ENCODE measurements at places on chromosomes 5 and 9. TPM values are rescaled to one million over a fixed set of nuclear protein-coding genes. Genes with fewer than 3 reads are reported as not detected.

Gene ELOVL7
- 12.6 TPM for total RNA-seq

Gene GCNT1
- total RNA-seq, result 5.5 TPM

Gene ASS1
- total RNA-seq, result 20.9 TPM

Gene TEX48
- total RNA-seq, result not detected
